ENCODE measurements at places on chromosomes 16 and 17.

DNA sequence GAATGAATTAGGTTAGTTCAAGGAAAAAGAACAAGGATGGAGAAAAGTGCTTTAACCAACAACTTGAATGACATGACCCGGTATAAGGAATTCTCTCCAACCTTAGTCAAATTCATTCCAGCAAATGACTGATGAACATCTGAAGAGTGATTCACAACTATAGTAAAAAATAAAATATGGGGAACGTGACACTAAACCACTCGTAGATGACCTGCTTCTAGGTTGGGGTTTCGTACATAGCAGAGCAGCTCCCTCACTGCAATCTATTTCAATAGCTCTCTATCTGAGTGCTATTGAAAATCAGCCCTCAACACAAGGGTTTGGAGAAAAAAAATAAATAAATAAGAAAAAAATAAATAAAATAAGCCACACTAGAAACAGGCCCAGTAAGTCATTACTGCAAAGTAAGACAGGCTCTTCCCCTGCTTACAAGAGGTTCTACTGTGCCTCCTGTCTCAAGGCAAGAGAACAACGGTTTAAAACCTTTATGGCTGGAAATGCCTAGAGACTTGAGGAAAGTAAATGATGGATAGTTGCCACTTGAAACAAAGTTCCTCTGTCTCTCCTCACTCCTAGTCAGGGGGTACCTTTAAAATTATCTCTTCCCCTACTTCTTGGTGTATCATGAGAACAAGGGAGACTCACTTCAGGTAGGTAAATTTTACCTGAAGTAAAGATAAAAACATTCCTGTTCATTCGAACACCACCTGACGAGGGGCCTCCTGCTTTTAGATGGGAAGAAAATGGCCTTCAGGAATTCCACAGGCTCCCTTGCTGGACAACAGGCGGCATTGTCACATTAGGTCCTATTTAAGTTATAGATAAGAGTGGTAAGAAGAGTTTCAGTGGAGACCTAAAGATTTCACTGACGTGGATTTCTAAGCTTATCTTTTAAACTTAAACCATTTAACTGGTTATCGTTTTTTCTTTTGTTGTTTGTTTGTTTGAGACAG lies 20.5 kb downstream of the COG7 start:
- DNase-seq, result no peak

DNA sequence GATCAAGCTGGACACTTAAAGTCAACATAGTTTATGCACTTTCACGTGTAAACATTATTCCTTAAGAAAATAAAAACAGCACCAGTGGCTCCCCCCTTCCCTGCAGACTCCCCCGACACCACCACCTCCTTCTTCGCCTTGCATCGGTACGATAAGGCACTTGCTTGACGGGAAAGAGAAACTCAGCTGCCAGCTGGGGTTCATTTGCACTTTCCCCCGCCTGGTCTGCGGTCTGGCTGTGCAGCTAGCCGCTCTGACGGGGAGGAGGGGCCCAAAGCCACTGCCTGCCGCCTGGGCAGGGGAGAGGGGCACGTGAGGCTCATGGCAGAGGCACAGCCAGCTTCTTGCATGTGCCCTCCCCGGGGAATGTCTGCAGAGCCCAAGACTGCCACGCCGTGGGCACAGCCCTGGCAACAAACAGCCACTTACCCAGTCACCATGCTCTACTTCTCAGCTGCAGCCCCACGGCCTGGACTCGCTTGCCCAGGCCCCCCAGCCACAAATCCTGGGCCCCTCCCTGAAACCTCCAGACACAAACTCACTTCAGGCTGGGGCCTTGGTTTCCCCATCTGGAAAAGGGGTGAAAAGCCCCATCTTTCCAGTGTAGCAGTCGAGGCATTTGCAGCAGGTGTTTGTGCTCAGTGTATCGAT lies 16.5 kb upstream of the PRM1 start:
- no peak for DNase-seq

DNA sequence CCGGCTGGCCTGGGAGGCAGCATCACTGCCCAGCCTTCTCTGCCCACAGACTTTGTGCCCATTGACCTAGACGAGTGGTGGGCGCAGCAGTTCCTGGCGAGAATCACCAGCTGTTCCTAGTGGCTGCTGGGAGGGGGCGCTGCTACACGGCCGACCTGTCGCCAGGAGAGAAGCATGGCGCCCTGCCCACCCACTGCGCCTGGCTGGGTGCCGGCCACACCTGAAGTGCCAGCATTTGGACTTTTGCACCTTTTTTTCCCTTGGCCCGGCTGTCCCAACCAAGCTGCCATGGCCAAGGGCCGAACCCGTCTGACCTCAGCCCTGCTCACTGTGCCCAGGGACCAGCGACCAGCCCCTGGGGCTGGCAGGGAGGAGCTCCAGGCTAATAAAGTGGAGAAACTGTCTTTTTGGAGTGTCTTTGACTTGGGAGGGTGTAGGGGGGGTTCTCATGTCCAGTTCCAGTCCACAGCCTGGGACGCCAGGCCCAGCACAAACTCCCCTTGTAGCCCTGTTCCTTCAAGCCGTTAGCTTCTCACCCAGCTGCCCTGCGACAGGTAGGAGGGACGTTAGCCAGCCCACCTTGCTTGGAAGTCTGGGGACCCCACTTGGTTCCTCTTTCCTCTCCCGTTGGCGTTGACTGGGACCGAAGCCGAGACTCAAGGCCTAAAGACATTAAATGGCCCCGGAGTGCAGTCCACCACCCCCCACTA lies 939 bp upstream of the WDR90 start:
- no peak for DNase-seq

DNA sequence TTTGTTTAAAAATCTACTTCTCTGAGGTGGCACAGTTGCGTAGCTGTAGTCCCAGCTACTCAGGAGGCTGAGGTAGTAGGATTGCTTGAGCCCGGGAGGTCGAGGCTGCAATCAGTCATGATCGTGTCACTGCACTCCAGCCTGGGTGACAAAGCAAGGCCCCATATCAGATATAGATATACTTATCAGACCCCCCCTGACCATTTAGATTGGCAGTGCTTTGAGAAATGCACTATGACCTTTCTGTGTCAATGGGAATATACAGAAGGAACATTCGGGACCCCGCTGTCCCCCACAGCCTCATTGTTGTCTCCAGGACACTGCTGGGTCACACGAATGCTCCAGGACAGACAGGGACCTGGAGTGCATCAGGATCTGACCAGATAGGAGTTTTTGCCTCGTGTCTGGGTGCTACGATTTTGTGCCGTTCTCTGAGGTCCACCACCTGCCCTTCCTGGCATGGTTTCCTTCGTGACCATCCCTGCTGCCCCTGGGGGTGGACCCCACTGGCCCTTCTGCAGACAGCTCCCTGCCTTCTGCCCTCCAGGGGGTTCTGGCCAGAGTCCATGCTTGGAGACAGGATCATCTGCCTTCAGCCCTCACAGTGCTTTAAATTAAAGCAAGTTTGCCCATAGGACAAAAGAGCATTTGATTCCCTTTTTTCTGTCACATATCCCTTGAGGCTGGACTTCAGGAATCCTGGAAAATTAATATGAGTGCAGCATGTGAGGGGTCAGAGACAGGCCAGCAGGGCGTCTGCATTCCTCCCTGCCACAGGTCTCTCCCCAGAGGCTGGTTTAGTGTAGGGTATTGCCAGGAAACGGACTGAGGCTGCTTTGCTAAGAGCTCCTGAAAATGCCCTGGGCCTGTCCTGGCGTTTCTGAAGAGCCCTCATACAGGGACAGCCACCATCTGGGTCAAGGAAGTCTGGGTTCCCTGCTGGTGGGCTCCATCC lies 19.3 kb downstream of the PLD6 start:
- no peak for DNase-seq

DNA sequence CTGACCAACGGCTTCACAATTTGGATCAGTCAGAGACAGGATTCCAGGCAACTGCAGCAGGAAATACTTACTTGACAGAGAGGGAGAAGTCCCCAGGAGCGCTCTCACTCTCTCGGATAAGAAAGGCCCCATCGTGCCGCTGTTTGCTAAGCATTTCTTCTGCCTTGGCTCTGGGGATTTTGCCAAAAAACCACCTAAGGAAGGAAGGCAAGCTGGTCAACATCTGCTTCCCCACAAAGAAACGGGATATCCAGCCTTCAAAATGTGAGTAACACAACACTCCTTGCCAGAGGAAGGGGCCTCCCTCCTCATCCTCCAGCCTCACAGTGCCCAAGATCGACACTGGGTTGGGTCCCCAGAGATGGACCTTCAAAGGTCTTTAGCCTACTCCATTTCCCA lies 36.6 kb upstream of the SLC25A19 start:
- no peak for DNase-seq

DNA sequence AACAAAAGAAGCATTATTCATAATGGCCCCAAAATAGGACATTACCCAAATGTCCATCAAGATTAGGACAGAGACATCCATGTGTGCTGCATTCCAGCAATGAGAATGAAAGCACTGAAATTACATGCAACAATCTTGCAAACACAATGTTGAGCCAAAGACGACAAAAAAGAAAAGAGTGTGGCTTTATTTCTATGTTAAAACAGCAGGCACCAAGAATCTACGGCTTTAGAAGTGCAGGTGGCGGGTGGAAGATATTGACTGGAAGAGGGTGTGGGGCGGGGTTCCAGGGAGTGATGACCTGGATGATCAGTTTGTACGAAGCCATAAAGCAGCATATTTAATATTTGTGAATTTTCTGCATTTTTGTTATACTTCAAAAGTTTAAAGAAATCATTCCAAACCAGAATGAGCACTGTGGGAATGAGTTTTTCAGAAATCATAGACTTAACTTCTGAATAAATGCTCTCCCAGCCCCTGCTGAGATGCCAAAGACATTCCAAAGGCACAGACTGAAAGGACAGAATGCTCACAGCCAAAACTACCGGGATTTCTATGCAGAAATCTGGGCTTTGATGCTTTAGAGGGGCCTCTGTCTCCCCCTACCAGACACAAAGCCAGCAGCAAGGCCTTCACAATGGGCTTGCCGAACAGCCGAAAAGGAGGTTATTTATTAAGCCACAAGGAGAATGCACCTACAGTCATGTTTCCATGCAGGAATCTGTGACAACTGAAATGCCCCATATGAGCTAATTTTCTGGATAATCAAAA lies 361.6 kb downstream of the GRIN2A start:
- DNase-seq, result no peak

GRCh38 chr17:73929860-73930430 lies 273.5 kb upstream of the RPL38 start:
- DNase-seq, result peak; percentile 64

DNA sequence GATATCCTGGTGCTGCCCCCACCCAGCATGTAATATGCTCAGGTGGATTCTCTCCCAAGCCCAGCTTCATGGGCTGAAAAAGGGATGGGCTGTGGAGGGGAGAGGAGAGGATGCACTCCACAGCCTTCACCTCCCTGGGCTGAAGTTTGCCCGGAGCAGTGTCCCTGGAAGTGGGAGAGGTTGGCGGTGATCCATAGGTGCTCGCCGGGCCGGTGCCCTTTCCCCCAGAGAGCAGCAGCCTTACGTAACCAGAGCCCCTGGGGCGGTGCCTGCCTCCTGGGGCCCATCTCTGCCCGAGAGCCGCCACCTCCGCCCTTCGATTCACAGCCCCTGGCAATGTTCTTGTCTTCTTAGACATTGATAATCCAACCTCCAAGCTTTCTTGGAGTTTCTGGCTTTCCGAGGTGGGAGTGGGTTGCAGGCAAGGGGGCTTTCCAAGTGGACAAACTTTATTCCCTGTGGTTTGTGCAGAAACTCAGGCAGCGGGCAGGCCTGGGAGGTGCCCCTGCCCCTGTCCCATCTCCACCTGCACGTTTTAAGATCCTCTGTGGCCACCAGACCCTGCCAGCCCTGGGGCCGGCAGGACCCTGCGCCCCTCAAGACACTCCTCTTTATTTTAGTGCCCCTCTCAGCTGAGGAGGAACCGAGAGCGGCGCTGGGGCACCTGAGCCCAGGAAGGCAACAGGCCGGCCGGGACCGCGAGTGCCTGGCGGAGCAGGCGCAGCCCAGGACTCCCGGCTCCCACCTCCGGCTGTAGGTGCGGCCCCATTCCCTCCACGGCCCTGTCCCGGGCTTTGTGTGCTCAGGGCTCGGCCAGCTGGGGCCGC lies 3.1 kb upstream of the WDR90 start:
- no peak for DNase-seq

- no peak for DNase-seq
Observed at GRCh38 chr17:53819956-53820355, 2.8 kb upstream of the KIF2B start.

GRCh38 chr17:71071041-71071440 lies 901.7 kb downstream of the KCNJ2 start:
- no peak for DNase-seq

GRCh38 chr17:77852731-77853130 lies 105.8 kb upstream of the TNRC6C start:
- DNase-seq, result no peak

DNA sequence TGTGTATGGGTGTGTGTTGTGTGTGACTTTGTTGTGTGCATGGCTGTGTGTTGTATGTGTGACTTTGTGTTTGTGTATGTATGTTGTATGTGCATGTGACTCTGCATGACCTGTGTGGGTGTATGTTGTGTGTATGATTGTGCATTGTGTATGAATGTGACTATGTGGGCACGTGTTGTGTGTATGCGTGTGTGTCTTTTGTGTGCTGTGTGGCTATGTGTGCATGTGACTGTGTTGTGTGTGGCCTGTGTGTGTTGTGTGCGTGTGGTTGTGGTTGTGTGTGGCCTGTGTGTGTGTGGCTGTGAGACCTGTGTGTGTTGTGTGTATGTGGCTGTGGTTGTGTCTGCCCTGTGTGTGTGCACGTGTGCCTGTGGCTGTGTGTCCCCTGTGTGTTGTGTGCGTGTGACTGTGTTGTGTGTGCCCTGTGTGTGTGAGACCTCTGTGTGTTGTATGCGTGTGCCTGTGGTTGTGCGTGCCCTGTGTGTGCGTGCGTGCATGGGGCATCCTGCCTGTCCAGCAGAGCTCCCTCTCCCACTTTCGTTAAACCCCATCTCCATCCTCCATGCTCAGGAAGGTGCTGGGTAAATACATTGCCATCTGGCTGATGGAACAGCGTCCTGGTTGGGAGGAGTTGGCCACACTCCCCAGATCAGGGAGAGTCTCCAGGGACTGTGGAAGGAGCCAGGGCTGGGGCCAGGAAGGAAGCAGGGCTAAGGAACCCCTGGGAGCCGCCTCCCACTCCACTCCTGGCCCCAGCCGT lies 90.1 kb upstream of the GSE1 start:
- DNase-seq, result no peak

DNA sequence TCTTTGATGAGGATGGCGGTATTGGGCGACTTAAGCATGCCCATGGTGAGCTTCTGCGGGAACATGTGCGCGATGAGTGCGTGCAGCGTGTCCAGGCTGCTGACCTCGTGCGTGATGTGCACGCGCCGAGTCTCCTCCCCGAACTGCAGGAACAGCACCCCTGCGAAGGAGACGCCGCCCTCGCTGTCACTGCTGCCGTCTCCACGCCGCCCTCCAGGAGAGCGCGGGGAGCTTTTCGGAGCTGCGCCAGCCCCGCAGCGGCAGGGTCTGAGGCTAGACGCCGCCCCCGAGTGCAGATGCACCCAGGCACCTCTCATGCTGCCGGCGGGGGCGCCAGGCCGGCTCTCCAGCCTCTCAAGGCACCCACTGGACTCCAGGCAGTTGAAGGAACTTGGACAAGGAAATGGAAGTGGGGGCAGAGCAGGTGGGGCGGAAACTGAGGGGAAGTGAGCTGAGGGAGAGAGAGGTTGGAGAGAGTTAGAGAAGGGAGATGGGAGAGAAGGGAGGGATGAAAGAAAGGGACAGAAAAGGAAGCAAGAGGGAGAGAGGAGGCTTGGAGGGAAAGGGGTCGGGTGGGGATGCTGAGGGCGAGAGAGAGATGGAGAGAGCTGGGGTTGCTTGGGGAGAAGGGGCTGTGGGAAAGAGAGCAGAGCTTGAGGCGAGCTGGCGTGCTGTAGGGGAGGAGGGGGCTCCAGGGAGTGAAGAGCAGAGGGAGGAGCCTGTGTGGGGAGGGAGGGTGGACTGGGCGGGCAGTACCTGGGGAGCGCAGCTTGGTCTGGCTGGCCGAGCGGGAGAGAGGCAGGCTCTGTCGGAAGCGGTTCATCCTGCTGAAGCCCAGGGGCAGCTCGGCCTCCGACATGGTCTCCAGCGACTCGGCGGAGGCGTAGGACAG lies 42.1 kb downstream of the SRCIN1 start:
- DNase-seq, result no peak

Measured in vagina (tissue), 2 donors.